ENCODE measurements at places on chromosomes 5 and 9. TPM values are rescaled to one million over a fixed set of nuclear protein-coding genes. Genes with fewer than 3 reads are reported as not detected.

RXRA gene
- 11.0 TPM for total RNA-seq

CTSL gene
- total RNA-seq = 1.4 TPM

DNA sequence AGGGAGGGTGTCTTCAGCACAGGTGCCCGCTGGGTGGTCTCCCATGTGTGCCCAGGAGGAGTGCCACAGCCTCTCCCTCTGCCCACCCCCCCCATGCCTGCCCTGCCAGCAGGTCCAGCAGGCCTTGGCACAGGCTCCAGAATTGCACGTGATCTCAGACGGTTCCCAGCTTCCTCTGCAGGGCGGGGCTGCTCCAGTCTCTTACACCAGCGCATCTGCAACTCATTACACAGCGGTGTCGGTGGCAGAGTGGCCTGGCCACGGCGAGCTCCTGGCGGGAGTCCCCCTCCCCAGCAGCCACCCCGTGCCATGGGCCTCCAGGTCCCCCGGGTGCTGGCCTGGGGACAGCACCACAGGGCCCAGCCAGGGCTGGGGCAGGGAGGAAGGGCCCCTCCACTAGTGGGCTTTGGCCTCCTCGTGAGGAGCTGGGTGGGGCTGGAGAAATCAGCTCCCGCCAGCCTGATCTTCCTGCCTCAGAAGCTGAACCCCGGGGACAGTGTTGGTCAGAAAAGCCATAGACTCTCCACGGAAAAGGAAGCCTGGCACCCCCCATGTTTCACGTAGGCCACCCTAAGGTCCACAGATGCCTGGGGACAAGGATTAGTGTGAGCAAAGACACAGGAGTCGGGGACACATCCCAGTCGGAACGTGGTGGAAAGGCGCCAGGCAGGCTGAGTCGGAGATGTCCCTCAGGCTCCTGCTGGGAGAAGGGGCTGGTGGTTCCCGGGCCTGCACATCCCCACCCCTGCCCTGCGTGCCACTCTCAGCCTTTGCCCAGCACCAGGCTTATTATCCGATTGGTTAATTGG is 40.2 kb downstream of the RXRA start:
- DNase-seq = no peak
- H3K36me3 ChIP-seq = no peaks in the 10 kb centered on the region
- H3K4me1 ChIP-seq = no peaks in the 10 kb centered on the region
- no peak overlapping the region for H3K27ac ChIP-seq

DNA sequence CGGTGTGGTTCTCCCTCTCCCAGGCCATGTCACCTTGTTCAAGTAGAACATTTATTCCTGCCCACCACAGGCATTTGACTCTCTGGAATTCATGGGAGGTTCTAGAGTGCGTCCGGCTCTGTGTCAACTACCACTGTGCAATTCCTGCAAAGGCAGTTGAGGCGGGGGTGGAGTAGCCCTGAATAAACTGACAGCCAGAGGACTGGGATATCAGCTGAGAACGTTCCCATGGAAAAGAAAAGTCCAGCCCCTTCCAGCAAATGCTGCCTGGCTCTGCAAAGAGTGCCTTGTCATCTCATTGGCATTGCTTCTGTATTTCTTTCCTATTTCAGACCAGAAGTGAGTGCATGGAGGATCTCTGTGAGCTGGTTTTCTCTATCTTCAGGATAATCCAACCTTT is 18.9 kb upstream of the MEGF9 start:
- H3K36me3 ChIP-seq = no peaks in the 10 kb centered on the region
- no peak overlapping the region for H3K27ac ChIP-seq
- no peaks in the 10 kb centered on the region for H3K4me1 ChIP-seq
- no peaks in the 10 kb centered on the region for H3K27me3 ChIP-seq
- DNase-seq = no peak
- no peak overlapping the region for H3K4me3 ChIP-seq

DNA sequence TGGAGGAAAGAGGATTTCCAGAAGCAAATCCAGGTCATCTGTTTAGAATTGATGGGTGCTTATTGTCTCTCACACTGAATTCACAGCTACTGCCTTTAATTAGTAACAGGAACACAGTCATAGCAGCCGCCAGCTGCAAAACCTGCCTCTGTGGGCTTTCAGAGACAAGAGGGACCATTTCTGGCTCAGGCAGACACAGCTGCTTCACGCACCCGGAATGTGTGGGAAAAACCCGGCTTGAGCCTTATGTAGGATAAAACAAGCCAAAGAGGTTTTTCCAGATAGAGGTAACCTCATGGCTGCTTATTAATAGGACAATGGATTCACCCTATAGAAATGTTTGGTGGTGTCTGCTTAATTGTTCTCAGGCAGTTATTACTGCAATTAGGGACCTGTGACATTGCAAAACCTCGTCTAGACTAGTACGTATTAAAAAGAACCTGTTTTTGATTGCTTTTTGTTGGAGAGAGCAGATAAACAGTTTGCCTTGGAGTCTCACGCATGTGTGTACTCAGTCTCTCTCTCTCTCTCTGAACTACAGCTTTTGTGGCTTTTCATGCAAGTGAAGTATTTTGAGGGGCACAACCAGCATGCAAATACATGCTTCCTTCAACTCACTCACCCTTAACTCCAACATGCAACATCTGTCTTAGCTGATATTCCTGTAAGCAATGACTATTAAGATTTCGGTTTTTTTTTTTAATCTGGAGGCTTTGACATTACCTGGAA is 302.7 kb downstream of the PLK2 start:
- no peaks in the 10 kb centered on the region for H3K36me3 ChIP-seq
- no peaks in the 10 kb centered on the region for H3K4me1 ChIP-seq
- no peak for DNase-seq
- no peak overlapping the region for H3K4me3 ChIP-seq
- peaks cover 5% of the 10 kb centered on the region for H3K27me3 ChIP-seq
- H3K27ac ChIP-seq = no peak overlapping the region

Measured in activated naive CD8-positive, alpha-beta T cell treated with anti-CD3 and anti-CD28 coated beads for 36 hours (primary cell).